ENCODE measurements at places on chromosomes 5 and 9.

DNA sequence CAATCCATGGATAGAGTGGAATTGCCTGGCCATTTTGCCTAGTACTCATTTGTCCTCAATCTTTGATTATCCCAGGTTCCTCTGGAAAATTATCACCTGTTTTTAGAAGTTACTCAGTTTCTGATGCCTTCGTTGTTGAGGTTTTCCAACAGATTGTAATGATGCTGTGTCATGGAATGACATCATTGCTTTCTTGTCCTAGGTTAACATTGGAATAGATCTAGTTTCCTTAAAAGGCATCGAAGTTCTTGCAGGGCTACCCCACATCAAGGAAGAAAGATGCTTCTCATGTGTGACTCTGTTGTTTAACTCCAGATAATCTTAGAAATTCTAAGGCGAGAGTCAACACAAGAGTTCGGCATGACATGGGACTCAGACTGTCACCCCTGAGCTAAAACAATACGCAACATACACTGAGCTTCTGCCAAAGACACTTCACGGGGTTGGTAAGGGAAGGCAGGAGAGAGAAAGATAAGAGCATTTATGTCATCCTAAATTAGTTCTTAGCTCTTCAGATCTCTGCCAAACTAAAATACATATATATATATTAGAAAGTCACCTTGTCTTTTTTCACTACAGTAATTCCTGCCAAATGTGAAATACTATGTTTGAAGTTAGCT is 293.2 kb upstream of the WWC1 start:
- DNase-seq = no peak

DNA sequence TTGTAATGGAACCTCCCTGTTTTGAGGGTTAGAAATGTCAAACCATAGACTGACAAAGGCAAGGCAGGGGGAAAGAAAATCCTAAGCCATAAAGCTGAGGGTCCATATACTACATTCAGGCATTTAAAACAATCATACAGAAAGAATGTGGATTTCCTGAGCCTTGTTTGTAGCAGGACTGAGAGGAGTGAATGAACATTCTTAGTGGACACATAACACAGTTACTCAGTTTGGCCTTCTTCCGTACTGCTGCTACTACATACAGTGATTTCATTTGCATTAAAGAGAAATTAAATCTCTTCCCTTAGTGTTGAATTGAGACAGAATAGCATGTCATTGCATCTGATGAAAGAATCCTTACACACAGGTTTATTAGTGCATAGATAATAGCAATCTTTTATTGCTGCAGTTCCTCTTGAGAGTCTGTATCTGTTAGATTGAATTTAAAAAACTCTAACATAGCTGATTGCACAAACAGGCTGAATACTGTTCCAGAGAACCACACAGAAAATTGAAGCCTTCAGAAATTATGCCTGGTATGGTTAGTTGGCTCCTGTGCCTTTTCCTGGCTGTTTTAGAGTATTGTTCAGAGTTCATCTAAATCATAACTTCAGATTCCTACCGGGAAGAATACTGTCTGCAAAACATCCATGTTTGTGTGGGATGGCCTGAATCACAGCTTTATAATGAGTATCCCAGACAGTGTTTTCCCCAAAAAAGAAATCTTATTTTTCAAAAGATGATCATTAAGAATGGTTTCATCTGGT is 2.0 kb upstream of the MTX3 start:
- no peak for DNase-seq

DNA sequence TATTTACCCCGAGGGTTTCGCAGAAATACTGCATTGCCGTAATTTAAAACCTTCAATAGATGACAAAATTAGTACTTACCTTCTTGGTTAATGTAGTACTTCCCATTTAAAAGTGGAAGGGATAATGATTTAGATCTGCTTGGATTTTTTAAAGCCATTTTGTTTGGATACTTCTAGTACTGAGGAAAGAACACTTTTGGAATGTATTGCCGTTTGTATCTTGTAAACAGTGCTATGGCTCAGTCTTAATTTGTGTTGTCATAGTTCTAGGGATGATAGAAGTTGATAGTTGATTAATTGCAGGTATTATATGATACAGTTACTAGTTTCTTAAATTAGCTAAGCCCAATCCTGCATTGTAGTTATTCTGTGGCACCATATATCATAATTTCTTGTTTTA is 33.1 kb downstream of the TNPO1 start:
- DNase-seq = no peak

- no peak for DNase-seq
These were observed 24.0 kb downstream of the ENC1 start for GRCh38 chr5:74616236-74617146.

Measured in stimulated activated CD8-positive, alpha-beta memory T cell treated with anti-CD3 and anti-CD28 coated beads, Interleukin-7, amount 100 ng/mL, for 24 hours (primary cell).